ENCODE measurements at places on chromosomes 2 and 18.

- DNase-seq = no peak
Measured at GRCh38 chr2:168804214-168804613, 1.8 kb downstream of the NOSTRIN start.

GRCh38 chr2:193377789-193378188, 1183.1 kb upstream of the TMEFF2 start:
- DNase-seq = no peak

DNA sequence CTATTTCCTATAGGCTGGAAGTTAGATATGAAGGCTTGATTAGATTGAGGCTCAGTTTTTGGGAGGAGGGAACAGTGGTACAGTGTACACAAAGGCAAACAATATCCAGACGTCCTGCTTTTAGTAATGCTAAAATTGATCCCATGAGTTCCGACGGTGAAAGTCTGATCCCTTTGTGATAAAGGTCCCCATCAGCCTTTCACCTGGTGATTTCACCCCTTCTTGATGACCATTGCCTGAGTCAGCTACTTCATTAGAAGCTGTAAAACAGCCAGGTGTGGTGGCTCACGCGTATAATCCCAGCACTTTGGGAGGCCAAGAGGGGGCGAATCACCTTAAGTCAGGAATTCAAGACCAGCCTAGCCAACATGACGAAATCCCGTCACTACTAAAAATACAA, 29.7 kb downstream of the TWSG1 start:
- no peak for DNase-seq

- DNase-seq = peak; percentile 19
Measured at GRCh38 chr18:37985126-37985525, 419.5 kb upstream of the CELF4 start.

- no peak for DNase-seq
Measured at GRCh38 chr2:230230496-230231200, 5.1 kb downstream of the SP140 start.

- DNase-seq = no peak
Measured at GRCh38 chr2:190716176-190716807, 67.4 kb downstream of the NAB1 start.

GRCh38 chr2:208511016-208511415, 104.4 kb downstream of the PTH2R start:
- DNase-seq = no peak

DNA sequence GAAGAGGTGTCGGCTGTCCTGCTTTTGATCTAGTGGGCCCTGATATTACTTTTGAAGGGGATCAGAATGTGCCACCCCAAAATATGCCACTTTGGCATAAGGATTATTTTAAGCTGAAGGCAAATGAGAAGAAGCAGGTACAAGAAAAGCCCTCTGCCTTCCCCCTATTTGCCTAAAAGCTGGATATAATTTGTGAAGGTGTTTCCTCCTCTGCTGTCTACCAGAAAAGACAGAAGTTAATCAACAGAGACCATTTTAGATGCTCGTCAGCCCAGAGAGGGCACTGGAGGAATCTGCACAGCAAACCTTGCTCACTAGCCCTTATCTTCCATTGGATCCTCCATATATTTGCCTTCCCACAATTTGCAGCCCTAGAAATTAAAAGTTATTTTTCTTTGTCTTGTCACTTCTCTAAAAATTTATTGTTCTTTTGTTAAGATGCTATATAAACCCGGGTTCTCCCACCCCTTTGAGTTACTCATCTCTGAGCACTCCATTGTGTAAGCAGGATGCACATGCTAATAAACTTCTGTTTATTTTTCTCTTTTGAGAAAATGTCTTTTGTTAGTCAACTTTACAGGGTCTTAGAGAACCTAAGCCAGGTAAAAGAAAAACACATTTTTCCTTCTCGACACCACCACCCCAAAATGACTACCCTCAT, 163.2 kb upstream of the SLC1A4 start:
- no peak for DNase-seq

DNA sequence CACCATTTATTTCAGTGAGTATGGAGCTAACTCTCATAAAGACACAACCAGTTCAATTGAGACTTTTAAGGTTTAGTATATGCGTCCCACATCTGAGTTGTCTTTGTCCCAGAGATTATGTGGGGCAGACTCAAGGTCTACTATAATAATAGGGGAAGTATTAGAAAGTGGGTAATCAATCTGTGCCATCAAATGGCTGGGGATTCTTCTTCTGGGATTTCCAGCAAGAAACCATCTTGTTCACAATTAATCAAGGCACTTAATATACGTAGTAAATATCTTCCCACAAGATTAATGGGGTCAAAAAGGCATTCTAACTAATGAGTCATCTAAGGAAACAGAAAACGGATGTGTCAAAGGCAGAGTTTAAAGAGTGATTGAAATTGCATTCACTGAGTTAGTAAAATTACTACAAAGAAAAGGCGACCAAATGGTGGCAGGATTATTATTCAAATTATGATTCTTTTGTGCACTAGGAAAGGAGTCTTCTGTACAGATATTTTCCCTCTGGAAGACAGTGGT, 179.8 kb upstream of the REG3G start:
- no peak for DNase-seq

GRCh38 chr2:38026846-38027245, 49.1 kb downstream of the CYP1B1 start:
- no peak for DNase-seq

GRCh38 chr2:58558881-58559280, 317.8 kb upstream of the FANCL start:
- no peak for DNase-seq

DNA sequence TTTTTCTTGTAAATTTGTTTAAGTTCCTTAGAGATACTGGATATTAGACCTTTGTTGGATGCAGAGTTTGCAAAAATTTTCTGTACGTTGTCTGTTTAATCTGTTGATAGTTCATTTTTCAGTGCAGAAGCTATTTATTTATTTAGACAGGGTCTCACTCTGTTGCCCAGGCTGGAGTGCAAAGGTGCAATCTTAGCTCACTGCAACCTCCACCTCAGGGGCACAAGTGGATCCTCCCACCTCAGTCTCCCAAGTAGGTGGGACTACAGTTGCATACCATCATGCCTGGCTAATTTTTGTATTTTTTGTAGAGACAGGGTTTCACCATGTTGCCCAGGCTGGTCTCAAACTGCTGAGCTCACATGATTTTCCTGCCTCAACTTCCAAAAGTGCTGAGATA, 568.2 kb upstream of the REG3G start:
- DNase-seq = no peak

DNA sequence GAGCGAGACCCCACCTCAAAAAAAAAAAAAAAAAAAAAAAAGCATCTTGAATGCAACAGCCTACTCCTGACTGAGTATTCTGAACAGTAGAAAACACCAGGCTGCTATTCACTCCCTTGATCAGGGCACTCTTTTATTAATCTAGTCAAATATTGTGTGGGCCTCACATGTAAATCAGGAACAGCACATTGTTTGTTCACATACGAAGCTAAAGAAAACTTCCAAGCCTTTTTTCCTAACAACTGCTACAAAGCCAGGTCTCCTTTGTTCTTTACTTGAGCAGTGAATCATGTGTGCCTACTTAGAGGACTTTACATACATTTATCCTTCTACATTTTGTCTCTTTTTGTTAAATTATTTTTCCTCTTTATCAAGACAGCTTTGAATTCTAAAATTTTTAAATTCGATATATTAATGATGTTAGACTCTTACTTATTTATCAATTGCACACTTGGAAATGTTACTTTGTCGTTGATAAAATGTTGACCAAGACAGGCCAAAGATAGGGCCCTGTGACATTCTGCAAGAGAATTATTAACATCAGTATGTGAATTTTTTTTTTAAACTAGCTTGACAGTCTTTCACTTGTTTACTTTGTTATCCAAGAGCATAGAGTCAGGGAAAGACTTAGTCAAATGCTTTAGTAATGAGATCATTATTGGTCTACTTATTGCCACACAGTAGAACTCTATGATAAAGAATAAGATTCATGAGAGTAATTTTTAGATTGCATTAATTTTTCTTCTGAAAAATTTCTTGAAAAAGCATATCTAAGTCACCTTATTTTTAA, 13.2 kb downstream of the SPATS2L start:
- DNase-seq = no peak

DNA sequence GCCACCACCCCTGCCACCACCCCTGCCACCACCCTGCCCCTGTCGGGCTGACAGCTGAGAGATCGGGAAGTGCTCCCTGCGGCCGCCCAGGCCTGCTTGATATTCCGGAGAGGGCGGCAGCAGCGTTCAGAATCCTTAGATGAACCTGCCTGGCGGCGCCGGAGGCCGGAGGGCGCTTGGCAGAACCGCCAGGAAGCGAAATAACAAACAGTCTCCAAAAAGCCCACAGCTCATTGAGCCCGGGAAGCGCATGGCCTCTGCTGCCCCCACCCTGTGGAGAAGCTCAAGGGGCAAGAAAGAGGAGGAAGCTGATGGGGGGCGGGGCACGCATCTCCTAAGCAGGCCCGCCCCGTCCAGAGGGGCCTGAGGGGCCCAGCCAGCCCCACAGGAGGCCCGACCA, 92.2 kb upstream of the MBOAT2 start:
- DNase-seq = peak; percentile 65

GRCh38 chr2:240439698-240440151, 4.3 kb downstream of the GPC1 start:
- DNase-seq = no peak
